ENCODE measurements at places on chromosomes 11 and 22. TPM values are rescaled to one million over a fixed set of nuclear protein-coding genes. Genes with fewer than 3 reads are reported as not detected.

Gene MMP12
- total RNA-seq: not detected

Gene SPI1
- total RNA-seq: 13.4 TPM

Gene PANX3
- total RNA-seq: not detected

Gene PHLDA2
- 12.4 TPM for total RNA-seq

Gene LRRC56
- total RNA-seq: 1.9 TPM

Gene GRAP2
- total RNA-seq: 0.91 TPM

Gene SGSM1
- total RNA-seq: 4.1 TPM

Gene EHF
- 332 TPM for total RNA-seq

Gene ISX
- 0.14 TPM for total RNA-seq

Gene XRCC6
- total RNA-seq: 254 TPM

Gene TREH
- total RNA-seq: 2.4 TPM

Gene UCP2
- total RNA-seq: 13.6 TPM

Gene VWCE
- total RNA-seq: 4.3 TPM

Gene ELFN2
- total RNA-seq: 2.8 TPM

Gene SHISA8
- not detected for total RNA-seq

Gene PGA4
- total RNA-seq: not detected

Gene POU2AF1
- total RNA-seq: 1.5 TPM

Gene CECR2
- 3.1 TPM for total RNA-seq

Gene CCDC116
- 3.1 TPM for total RNA-seq

Gene LMO2
- 25.0 TPM for total RNA-seq

Gene ART5
- not detected for total RNA-seq

Gene MMP27
- total RNA-seq: not detected

Gene FLRT1
- 0.36 TPM for total RNA-seq

Gene GDPD4
- total RNA-seq: 7.4 TPM

Gene OR8D4
- not detected for total RNA-seq

Gene SAA2
- total RNA-seq: 7.9 TPM

Gene CSRP3
- not detected for total RNA-seq

Gene GSTT2B
- total RNA-seq: 3.9 TPM

Gene NDUFC2
- total RNA-seq: 119 TPM

Gene NOX4
- 1.6 TPM for total RNA-seq

Gene FIBIN
- total RNA-seq: 13.4 TPM

Gene TBX1
- 20.2 TPM for total RNA-seq

Gene TSSK2
- not detected for total RNA-seq

Gene NEFH
- 887 TPM for total RNA-seq

Gene CAVIN3
- total RNA-seq: 46.1 TPM

Gene SMIM35
- 0.09 TPM for total RNA-seq

Gene DCDC1
- total RNA-seq: 0.36 TPM

Gene SLC1A2
- total RNA-seq: 1.5 TPM

Gene KRTAP5-10
- not detected for total RNA-seq

Gene TTC28
- 29.2 TPM for total RNA-seq

Gene TRIM66
- total RNA-seq: 10.5 TPM

Gene MS4A6E
- total RNA-seq: not detected

Gene CRYBA4
- total RNA-seq: not detected

Gene DTX4
- 6.9 TPM for total RNA-seq

Gene CARNS1
- 1.0 TPM for total RNA-seq

Gene GPHA2
- total RNA-seq: not detected

Gene DDX25
- not detected for total RNA-seq

Gene ANKK1
- total RNA-seq: 2.4 TPM

Gene GTSE1
- total RNA-seq: 0.46 TPM
